ENCODE measurements at places on chromosomes 5 and 9.
A peak's percentile ranks its signal among the peaks of the same experiment; 100 is the strongest.

- DNase-seq: no peak
Observed at GRCh38 chr9:34338665-34339385, 9.5 kb downstream of the NUDT2 start.

GRCh38 chr5:3325972-3326840 lies 269.4 kb upstream of the IRX1 start:
- no peak for DNase-seq

- DNase-seq: no peak
Observed at GRCh38 chr9:119215651-119216050, 153.6 kb downstream of the BRINP1 start.

DNA sequence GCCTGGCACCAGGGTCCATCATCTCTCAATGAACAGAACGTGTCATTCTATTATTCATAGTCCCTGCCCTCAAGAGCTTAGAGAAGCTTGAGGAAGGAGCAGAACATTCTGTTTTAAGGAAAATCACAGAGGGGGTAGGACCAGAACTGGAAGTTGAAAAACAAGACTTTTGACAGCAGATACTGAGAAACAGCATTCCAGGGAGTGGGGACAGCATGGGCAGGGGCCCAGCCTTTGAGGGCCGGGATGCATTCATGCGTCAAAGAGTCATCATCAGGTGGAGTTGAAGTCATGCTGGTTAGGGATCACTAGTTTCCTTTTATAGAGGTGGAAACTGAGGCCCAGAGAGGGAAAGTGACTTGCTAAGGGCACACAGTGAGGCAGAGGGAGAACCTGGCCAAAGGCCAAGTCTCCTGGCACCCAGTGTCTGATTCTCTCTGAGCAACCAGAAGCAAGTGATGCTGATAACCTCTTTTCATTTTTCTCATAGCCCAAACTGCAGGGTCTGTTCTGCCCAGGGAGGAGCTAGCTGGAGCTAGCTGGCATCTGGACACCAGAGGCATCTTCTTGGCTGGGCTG lies 41.5 kb upstream of the STXBP1 start:
- no peak for DNase-seq

GRCh38 chr5:81288021-81288433 lies 13.4 kb upstream of the ZCCHC9 start:
- no peak for DNase-seq

DNA sequence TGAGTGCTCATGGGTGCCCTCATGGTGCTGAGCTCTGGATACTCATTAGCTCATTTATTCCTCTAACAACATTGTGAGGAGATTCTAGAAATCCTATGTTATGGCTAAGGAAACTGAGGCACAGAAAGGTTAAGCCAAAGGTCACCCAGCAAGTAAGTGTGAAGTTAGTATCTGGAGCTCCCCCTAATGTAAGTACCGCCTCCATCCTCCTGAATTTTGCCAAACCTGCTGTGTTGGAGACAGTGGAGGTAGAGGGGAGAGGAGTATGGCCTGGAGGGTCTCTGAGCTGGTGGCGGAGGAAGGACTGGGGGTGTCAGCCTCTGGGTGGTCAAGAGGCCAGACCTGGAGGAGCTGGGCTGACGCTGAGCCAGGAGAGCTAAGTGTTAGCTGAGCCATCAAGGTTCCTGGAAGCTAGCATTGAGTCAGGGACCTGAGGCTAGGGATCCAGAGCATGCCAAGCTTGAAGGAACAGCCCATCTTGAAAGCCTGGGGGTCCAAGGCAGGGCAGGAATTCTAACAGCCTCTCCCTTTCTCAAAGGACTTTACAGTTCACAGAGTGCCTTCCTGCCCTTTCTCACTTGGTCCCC lies 114.8 kb downstream of the RGS3 start:
- DNase-seq: no peak

GRCh38 chr9:12503606-12504122 lies 189.5 kb upstream of the TYRP1 start:
- DNase-seq: no peak

GRCh38 chr9:33690143-33690933 lies 105.0 kb upstream of the PRSS3 start:
- no peak for DNase-seq

DNA sequence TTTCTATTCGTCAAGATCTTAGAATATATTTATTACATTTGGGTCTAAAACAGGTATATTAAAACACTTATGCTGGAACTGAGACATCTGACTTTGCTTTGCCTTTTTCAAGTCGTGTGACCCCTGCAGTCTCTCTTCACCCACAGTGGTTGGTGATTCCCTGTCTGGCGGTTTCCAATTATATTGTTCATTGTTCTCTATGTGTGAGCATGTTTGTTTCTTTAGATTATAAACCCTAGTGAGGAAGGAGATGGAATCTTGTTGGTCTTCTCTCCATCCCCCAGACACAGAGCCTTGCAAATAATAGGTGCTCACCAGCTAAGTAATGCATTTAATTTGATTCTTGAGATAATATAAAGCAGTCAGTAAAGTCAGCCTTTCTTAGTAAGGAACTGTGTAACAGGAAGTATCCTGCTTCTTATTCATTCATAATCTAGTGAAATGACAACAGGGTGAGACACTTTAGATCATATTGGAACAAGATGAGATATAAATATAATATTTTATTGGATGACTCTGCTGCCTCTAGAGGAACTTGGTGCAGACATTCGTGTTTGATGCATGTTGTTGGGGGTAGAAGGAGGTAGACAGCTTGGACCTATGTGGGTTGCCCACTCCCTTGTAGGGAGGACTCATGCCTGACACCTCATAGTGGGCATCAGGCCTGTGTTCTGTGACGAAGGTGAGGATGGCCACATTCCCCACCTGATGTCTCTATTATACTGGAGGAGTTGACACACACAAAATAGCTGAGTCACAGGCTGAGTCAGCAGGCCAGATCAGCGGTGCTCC lies 88.1 kb downstream of the FGF1 start:
- peak; percentile 90 for DNase-seq

All from IMR-90 (cell line).